ENCODE measurements at places on chromosomes 16 and 17. TPM values are rescaled to one million over a fixed set of nuclear protein-coding genes. Genes with fewer than 3 reads are reported as not detected.

GRCh38 chr17:33007186-33007585 is 15.5 kb downstream of the SPACA3 start:
- no peaks in the 10 kb centered on the region for H3K36me3 ChIP-seq
- H3K27me3 ChIP-seq = no peaks in the 10 kb centered on the region
- no peak for DNase-seq
- H3K4me3 ChIP-seq = no peak overlapping the region
- no peak overlapping the region for H3K27ac ChIP-seq
- H3K4me1 ChIP-seq = no peaks in the 10 kb centered on the region

GRCh38 chr16:66984892-66985311 is 3.5 kb upstream of the CES4A start:
- H3K27me3 ChIP-seq = no peaks in the 10 kb centered on the region
- no peaks in the 10 kb centered on the region for H3K36me3 ChIP-seq
- no peak overlapping the region for H3K4me3 ChIP-seq
- H3K4me1 ChIP-seq = no peaks in the 10 kb centered on the region
- no peak overlapping the region for H3K27ac ChIP-seq

The KRT9 gene
- total RNA-seq = not detected

The SNAI3 gene
- not detected for total RNA-seq

The HSPB9 gene
- not detected for total RNA-seq

DNA sequence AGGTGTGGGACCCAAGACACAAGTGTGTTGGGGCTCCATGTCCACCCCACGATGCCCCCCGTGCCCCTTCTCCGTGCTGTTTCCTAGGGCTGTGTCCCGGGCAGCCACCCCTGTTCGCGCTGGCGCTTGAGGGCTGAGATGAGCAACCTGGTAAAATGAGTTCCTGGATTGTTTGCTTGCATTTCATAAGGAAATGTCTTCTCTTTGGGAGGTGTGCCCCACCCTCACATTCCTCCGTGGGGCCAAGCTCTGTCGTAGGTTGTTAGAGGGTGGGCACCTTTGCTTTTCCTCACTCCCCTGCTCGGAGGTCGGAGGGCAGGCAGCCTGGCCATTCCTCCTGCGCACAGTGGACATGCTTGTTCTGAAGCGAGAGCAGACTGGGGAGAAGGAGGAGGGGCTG is 171.3 kb upstream of the CHMP6 start:
- H3K36me3 ChIP-seq = no peaks in the 10 kb centered on the region
- H3K27me3 ChIP-seq = no peaks in the 10 kb centered on the region
- H3K27ac ChIP-seq = no peak overlapping the region
- no peak overlapping the region for H3K4me3 ChIP-seq
- no peaks in the 10 kb centered on the region for H3K4me1 ChIP-seq

The BCAS3 gene
- total RNA-seq = 42.6 TPM

All from uterus (tissue), 4 donors.